ENCODE measurements at places on chromosomes 2 and 18.

GRCh38 chr2:217076657-217077232, 216.9 kb upstream of the TNP1 start:
- DNase-seq, result no peak

GRCh38 chr2:23901966-23902846, 24.7 kb downstream of the ATAD2B start:
- DNase-seq, result no peak

DNA sequence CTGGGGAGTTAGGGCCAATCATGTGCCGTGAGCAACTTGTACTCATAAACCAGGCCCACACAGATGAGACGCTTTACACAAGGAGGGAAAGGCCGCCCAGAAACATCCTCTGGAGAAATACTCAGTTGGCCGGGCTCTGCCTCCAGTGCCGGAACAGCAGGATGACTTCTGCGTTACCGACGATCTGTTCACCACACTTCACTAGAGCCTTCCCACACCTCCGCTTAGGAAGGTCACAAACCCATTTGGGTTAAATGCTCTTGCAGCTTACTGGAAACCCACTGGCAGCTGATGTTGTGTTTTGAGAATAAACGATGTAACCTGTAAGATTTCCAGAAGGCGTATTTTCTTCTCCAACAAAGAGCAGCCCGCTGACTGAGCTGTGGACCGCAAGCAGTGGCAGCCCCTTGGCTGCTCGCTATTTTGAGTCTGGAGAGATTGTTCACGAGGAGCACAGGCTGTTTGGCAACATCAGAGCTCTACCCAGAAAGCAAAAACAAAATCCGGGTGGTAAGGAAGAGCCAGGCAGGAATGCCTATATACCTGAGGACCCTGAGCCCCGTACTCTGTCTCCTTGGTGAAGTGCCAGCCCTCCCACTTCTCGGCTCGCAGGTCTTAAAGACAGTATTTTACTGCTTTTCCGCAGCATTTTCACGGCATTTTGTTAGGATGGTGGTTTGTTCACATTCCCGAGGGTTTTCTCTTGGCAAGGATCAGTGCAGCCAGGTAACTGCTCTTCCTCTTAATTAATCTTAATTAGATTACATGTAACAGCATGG, 44.0 kb downstream of the COLEC12 start:
- no peak for DNase-seq

- no peak for DNase-seq
Measured at GRCh38 chr2:75569546-75569945, 8.8 kb upstream of the EVA1A start.

DNA sequence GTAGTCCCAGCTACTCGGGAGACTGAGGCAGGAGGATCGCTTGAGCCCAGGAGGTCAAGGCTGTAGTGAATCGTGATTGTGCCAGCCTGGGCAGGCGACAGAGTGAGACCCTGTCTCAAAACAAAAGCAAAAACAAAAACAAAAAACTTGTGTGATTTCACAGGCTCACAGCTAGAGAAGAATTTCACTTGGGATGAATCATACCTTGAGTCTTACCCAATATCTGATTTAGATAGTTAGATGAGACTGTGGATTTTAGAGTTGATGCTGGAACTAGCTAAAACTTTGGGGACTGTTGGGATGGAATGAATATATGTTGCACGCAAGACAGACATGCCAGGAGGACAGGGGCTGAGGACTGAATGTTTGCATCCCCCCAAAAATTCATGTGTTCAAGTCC, 4.4 kb downstream of the ANKRD29 start:
- no peak for DNase-seq

- peak; percentile 82 for DNase-seq
Measured at GRCh38 chr2:74822771-74823566, 11.0 kb upstream of the HK2 start.

All from NCI-H446 treated with DMSO at 0.1 percent for 48 hours (cell line).